Naive thymus-derived CD4-positive, alpha-beta T cell (primary cell): ENCODE measurements at places on chromosomes 13 and 19. TPM values are rescaled to one million over a fixed set of nuclear protein-coding genes. Genes with fewer than 3 reads are reported as not detected.

TEX26 gene
- not detected for total RNA-seq

GRCh38 chr19:4952945-4953344 is 16.0 kb upstream of the KDM4B start:
- no peak for DNase-seq

- no peak for DNase-seq
These were observed 1.4 kb downstream of the UHRF1 start for GRCh38 chr19:4910594-4911281.

SGCG gene
- total RNA-seq: not detected
